ENCODE measurements at places on chromosomes 5 and 9. TPM values are rescaled to one million over a fixed set of nuclear protein-coding genes. Genes with fewer than 3 reads are reported as not detected.
A peak's percentile ranks its signal among the peaks of the same experiment; 100 is the strongest.

The SPATA31C1 gene
- not detected for total RNA-seq

The KLF9 gene
- 22.6 TPM for total RNA-seq

The SCGB3A2 gene
- total RNA-seq, result not detected

The SPATA31A3 gene
- not detected for total RNA-seq

The PRR7 gene
- total RNA-seq, result 11.4 TPM

The SLC45A2 gene
- 0.33 TPM for total RNA-seq

DNA sequence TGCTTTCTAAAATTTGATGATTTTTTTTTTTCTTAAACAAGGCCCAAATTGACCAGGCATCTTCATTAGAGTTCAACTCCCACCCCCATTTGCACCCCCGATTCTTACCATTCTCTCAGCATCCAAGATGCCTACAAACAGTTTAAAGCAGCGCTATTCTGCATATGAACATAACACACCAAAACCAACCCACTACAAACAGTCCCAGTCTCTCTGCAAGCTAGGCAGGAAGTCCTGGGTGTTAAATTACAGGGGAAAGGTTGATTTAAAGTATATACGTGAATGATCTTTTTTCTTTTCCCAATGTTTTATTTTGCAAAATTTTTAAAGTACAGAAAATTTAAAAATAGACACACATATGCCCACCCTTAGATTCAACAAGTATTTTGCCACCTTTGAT lies 127.0 kb downstream of the ADAMTS12 start:
- DNase-seq, result no peak

DNA sequence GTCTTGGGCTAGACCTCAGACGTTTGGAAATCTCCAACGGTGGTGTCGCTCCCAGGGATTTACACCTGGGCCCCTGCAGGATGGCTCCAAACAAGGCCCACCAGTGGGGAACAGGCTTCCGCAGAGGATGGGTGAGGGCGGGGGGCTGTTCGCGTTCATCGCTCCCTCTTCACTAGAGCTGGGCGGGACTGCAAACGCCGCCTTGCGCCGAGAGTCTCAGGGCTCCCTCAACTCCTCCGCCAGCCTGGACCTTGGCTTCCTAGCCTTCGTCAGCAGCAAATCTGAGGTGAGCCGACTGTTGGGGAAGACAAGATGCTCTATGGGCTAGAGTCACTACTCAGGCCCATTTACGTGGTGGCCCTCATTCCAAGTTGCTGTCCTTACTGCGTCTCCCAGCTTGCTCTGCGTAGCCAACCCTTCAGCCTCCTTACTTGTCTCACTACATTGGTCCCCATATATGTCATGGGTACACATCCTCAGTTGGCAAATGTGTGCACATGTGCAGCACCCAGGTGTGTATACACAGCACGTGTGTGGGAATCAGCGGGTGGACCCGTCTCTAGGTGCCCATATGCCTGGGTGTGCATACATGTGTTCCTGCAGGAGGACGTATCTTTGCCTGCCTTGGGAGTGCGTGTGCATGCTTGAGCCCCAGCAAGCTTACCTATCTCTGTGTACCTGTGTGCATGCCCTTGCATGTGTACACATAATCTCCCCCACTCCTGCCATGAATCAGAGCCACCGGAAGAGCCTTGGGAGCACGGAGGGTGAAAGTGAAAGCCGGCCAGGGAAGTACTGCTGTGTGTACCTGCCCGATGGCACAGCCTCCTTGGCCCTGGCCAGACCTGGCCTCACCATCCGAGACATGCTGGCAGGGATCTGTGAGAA lies 10.5 kb downstream of the RGS14 start:
- no peak for DNase-seq

DNA sequence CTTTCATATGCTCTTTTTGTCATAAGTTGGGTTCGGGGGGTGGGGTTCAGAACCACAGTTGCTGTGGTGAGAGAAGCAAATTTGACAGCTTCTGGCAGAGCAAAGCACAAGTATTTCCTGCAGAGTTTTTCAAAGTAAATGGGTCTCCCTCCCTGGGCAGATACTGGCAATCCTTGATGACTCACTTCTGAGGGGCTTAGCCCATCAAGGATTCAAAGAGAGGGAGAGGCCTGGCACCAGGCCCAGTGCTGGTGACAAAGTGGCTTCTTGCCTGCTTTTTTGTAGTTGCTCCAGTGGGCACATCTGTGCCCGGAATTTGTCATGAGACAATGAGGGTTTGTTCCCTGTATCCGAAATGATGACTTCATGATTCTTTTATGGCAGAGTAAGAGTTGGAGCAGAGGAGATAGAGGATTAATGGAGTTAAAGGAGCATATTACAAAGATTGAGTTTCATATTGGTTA lies 46.6 kb upstream of the TNC start:
- DNase-seq, result no peak

- DNase-seq, result no peak
Observed at GRCh38 chr9:94865582-94866452, 139.3 kb downstream of the AOPEP start.

DNA sequence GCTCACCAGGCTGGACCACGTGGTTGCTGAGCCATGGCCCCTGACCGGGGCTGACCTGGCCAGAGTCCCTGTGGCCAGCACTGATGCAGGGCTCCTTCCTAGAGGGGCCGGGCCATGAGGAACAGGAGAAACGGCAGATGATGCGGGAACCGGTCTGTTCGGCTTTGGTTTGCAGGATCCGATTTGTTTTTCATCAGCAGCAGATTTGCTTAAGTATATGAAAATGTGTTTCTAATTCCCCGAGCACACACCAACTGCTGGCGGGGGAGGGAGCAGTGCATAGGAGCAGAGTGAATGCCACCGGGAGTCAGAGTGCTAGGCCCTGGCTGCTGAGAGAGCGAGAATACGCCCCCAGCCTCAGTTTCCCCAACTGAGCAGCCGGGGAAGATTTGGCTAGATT lies 13.6 kb downstream of the NTNG2 start:
- no peak for DNase-seq

DNA sequence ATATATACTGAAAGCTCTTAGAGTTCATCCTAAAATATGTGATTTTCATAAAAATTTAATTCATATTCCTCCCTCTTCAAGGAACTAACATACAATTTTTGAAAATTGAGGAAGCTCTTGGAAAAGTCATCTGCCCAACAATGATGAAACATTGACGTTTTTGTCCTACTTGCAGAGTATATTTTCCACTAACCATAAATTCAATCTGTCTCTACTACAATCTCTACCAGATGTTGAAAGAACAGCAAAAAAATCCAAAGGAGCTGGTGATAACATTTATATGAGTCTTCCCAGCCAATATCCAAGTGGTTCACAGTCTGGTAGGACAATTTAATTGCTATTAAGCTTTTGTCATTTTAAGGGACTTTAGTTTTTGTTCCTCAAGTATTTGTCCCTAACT lies 81.1 kb upstream of the NR3C1 start:
- no peak for DNase-seq

GRCh38 chr9:15272377-15272928 lies 34.6 kb downstream of the TTC39B start:
- DNase-seq, result no peak

- DNase-seq, result no peak
Observed at GRCh38 chr5:171989276-171989675, 17.2 kb downstream of the FBXW11 start.

GRCh38 chr5:158174918-158175851 lies 316.2 kb upstream of the CLINT1 start:
- peak; percentile 54 for DNase-seq
